ENCODE measurements at places on chromosomes 6 and 20. TPM values are rescaled to one million over a fixed set of nuclear protein-coding genes. Genes with fewer than 3 reads are reported as not detected.
A peak's percentile ranks its signal among the peaks of the same experiment; 100 is the strongest.

The TBC1D32 gene
- 8.9 TPM for total RNA-seq

GRCh38 chr20:16615199-16615598, 42.0 kb upstream of the KIF16B start:
- H3K4me3 ChIP-seq: no peak overlapping the region
- no peak overlapping the region for H3K27ac ChIP-seq
- H3K36me3 ChIP-seq: peaks cover 14% of the 10 kb centered on the region
- DNase-seq: no peak
- no peaks in the 10 kb centered on the region for H3K27me3 ChIP-seq

DNA sequence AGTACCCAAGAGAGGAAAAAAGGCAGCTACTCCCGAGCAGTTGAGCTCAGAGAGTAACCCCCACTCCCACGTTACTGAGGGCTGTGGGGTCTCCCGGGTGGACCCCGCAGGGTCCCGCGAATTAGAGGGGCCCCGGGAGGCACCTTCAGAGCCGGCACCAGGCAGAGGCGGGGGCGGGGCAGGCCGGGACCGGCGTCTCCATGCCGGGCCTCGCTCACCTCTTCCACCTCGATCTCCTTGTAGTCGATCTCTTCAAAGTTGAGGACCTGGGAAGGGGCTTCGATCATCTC, 381 bp downstream of the MAP3K7 start:
- H3K27me3 ChIP-seq: peaks cover 28% of the 10 kb centered on the region
- H3K36me3 ChIP-seq: peaks cover 2% of the 10 kb centered on the region
- H3K4me1 ChIP-seq: peaks cover 30% of the 10 kb centered on the region

GRCh38 chr20:34861386-34862084, 11.1 kb downstream of the GGT7 start:
- H3K27me3 ChIP-seq: peaks cover 4% of the 10 kb centered on the region
- no peak overlapping the region for H3K4me3 ChIP-seq
- H3K36me3 ChIP-seq: peaks cover 8% of the 10 kb centered on the region

DNA sequence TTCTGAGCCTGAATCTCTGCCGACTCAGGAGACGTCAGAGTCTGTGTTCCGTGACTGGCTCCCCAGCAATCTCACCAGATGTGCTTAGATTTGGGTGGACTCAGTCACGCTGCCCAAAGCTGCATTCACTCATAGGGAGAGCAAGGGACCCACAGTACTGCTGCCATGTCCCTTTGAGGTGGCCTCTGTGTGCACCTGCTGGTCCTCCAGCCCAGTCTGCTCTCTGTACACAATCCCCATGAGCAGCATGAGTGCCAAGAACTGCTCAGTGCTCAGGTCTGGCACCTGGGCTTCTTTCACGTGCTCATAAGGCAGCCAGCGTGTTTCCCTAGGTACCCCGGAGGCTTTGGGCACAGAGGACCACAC, 44.2 kb upstream of the TIAM2 start:
- no peak overlapping the region for H3K27ac ChIP-seq
- no peak for DNase-seq
- H3K4me3 ChIP-seq: no peak overlapping the region

GRCh38 chr20:56323656-56324055, 35.1 kb upstream of the FAM210B start:
- H3K27ac ChIP-seq: no peak overlapping the region
- H3K27me3 ChIP-seq: peaks cover 6% of the 10 kb centered on the region
- peaks cover 79% of the 10 kb centered on the region for H3K36me3 ChIP-seq
- H3K4me1 ChIP-seq: no peaks in the 10 kb centered on the region
- H3K4me3 ChIP-seq: no peak overlapping the region

GRCh38 chr6:83417880-83418663, 12.8 kb downstream of the ME1 start:
- no peak overlapping the region for H3K27ac ChIP-seq
- H3K4me3 ChIP-seq: no peak overlapping the region
- 0 out of 2 replicates have a peak, but pooled peaks cover 2% of the 10 kb centered on the region for H3K36me3 ChIP-seq

DNA sequence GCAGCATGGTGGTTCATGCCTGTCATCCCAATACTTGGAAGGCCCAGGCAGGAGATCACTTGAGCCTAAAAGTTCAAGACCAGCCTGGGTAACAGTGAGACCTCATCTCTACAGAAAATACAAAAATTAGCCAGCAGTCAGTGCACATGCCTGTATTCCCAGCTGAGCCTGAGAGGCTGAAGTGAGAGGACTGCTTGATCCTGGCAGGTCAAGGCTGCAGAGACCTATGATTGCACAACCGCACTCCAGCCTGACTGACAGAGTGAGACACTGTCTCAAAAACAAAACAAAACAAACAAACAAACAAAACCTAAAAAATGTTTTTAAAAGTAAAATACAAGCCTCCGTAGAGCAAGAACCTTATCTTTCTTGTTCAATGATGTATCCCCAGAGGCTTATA, 6.0 kb downstream of the CEP85L start:
- H3K36me3 ChIP-seq: no peaks in the 10 kb centered on the region
- no peak for DNase-seq
- H3K4me1 ChIP-seq: peaks cover 25% of the 10 kb centered on the region
- no peak overlapping the region for H3K4me3 ChIP-seq
- no peaks in the 10 kb centered on the region for H3K27me3 ChIP-seq

- H3K4me3 ChIP-seq: no peak overlapping the region
- no peaks in the 10 kb centered on the region for H3K27me3 ChIP-seq
- no peak for DNase-seq
- no peaks in the 10 kb centered on the region for H3K36me3 ChIP-seq
- peaks cover 10% of the 10 kb centered on the region for H3K4me1 ChIP-seq
These were observed 30.6 kb downstream of the TSHZ2 start for GRCh38 chr20:53002786-53003185.

The SNAP25 gene
- total RNA-seq: 0.41 TPM

The DSTN gene
- 145 TPM for total RNA-seq

GRCh38 chr20:45069261-45069660, 31.7 kb downstream of the KCNS1 start:
- no peak overlapping the region for H3K4me3 ChIP-seq
- H3K27me3 ChIP-seq: no peaks in the 10 kb centered on the region
- no peaks in the 10 kb centered on the region for H3K4me1 ChIP-seq

GRCh38 chr20:4068708-4069107, 53.4 kb upstream of the RNF24 start:
- 0 out of 2 replicates have a peak, but pooled peaks cover 3% of the 10 kb centered on the region for H3K36me3 ChIP-seq
- no peak overlapping the region for H3K27ac ChIP-seq
- H3K27me3 ChIP-seq: no peaks in the 10 kb centered on the region
- H3K4me1 ChIP-seq: peaks cover 34% of the 10 kb centered on the region

GRCh38 chr6:28825732-28826293, 98.0 kb downstream of the TRIM27 start:
- H3K27ac ChIP-seq: no peak overlapping the region
- peaks cover 98% of the 10 kb centered on the region for H3K27me3 ChIP-seq
- H3K4me3 ChIP-seq: peak overlapping the region; percentile 81
- peaks cover 16% of the 10 kb centered on the region for H3K4me1 ChIP-seq
- DNase-seq: no peak
- no peaks in the 10 kb centered on the region for H3K36me3 ChIP-seq

- H3K27me3 ChIP-seq: no peaks in the 10 kb centered on the region
- no peak for DNase-seq
- no peaks in the 10 kb centered on the region for H3K4me1 ChIP-seq
These were observed 28.1 kb downstream of the HM13 start for GRCh38 chr20:31542201-31542842.

DNA sequence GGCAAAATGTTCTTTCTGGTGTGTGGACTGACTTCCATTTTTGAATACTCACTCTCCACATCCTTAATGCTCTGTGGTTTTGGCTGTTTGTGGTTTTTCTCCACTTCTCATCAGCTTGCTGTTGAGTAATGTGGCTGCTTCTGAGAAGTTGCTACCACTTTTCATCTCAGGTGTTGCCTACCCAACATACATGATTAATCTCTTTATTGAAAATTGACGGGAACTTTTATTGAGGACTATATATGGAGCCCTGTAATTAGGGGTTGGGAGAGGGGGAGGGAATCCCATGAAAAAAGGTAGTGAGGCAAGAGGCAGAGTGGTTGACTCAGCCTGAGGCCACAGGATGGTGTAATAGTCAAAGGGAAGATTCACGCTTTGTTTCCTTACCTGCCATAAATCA, 17.6 kb downstream of the IL22RA2 start:
- no peaks in the 10 kb centered on the region for H3K4me1 ChIP-seq
- H3K27ac ChIP-seq: no peak overlapping the region
- H3K36me3 ChIP-seq: peaks cover 17% of the 10 kb centered on the region
- no peak for DNase-seq
- H3K27me3 ChIP-seq: peaks cover 6% of the 10 kb centered on the region
- H3K4me3 ChIP-seq: no peak overlapping the region

DNA sequence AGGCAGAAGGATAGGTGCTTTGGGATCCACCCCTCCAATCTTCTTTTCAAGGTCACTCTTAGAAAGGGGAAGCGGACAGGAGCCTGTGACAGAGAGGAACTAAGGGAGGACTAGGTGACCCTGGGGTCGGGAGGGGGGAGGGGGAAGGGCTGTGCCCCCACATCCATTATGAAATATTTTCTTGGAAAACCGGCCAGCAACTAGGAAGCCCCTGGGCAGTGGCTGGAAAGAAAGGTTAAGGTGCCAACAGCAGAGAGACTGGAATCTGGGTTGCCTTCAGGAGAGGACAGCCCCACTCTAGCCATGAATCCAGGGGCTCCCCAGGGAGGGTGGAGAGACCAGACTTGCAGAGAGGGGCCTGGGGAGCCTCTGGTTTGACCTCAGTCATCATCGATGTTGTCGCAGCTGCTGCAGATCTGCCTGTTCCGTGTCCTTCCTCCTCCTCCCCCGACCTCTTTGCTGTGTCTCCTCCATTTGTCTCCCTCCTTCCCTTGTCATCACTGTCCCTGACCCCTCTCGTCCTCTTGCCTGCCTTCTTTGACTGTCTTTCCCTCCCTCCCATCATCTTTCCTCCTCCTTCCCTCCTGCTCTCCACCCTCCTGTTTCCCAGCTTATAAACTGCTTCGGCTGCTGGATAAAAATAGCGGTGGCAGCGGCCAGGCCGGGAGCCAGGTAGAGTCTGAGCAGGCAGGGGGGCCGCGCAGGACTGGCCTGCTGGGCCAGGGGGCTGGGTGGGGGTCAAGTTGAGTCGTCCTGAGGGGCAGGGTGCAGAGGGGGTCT, 3.2 kb downstream of the SLC29A1 start:
- H3K36me3 ChIP-seq: peaks cover 34% of the 10 kb centered on the region
- H3K27me3 ChIP-seq: no peaks in the 10 kb centered on the region
- peaks cover 44% of the 10 kb centered on the region for H3K4me1 ChIP-seq
- DNase-seq: no peak

The ETV7 gene
- 1.4 TPM for total RNA-seq

DNA sequence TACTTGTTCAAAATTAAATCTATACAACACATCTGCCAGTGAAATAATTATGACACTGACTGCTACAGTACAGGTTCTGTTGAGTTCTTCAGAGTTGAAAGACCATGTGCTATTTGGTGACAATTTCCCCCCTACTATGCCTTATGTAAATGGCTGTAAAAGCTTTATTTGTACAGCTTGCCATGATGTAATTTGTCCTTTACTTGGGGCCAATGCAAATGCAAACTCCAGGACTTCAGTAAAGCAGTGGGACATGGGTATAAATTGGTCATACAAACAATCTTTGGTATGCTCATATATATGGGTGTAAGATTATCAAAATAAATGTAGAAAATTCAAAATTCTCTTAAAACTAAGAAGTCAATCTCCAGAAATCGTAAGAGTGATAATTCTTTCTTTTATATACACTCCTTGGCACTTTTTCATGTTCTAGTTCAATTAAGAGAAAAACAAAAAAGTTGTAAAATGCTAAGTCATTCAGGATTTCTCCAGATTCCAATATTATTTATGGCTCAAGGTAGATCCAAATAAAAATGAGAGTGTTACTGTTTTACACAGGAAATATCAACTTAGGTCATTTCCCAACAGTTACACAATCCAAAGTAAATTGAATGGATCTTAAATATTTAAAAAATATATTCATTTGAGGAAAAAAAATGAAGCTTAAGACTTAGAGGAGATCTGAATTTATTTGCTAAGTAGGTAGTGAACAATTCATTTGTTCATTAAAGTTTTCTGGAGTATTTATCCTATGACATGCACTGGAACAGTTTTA, 1310.5 kb upstream of the CITED2 start:
- peaks cover 5% of the 10 kb centered on the region for H3K36me3 ChIP-seq
- no peaks in the 10 kb centered on the region for H3K27me3 ChIP-seq
- no peak overlapping the region for H3K4me3 ChIP-seq
- no peaks in the 10 kb centered on the region for H3K4me1 ChIP-seq
- no peak for DNase-seq

The C20orf204 gene
- total RNA-seq: 2.1 TPM

GRCh38 chr20:31990641-31991338, 19.4 kb upstream of the CCM2L start:
- H3K4me1 ChIP-seq: peaks cover 9% of the 10 kb centered on the region
- H3K4me3 ChIP-seq: no peak overlapping the region
- DNase-seq: no peak
- no peaks in the 10 kb centered on the region for H3K36me3 ChIP-seq

Data from WTC11 (cell line).